ENCODE measurements at places on chromosomes 6 and 20.

DNA sequence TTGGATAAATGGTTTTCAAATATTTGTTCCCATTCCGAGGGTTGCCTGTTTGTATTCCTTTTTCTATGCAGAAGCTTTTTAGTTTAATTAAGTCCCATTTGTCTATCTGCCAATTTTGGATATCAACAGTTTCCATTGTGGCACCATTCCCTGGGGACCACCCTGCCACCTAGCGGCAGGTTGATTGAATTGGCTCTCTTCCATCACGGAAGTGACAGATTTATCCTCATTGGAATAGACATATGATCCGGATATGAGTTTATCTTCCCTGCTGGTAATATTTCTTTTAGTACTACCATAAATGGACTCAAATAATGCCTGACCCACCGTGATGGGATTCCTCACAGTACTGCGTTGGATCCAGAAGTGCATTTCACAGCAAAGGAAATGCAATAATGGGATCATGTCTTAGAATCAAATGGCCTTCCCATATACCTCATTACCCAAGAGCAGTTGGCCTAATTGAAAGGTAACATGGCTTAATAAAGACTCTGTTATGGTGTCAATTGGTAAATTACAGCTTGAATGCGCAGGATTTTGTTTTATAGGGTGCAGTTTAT is 327.0 kb downstream of the BMP2 start:
- DNase-seq: no peak

- no peak for DNase-seq
These were observed 167.4 kb upstream of the OLIG3 start for GRCh38 chr6:137661601-137662000.

DNA sequence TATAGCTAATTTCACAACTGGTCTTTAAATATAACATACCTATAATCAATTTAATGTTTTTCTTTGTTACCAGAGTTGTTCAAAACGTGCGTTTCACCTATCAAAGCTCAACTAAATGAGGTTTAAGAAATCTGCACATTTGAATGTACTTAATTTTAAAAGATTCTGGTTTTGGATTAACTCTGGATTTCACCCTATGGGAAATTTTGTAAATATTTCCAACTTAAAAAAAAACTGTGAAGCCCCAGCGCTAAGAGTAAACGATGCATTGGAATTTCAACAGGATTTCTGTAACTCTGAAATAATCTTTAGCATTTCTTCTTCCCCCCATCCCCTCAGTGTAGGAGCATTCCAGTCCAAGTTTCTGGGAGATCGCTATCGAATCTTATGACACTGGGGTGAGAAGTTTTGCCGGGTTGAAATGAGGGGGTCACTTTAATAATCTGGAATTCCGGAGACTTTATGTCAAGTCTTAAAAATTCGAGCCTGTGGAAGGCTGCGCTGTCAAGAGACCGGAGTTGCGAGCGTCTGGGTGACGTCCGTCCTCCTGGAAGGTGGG is 643 bp upstream of the MAP3K4 start:
- no peak for DNase-seq

GRCh38 chr6:111761783-111762312 is 111.4 kb downstream of the FYN start:
- peak; percentile 39 for DNase-seq

GRCh38 chr6:3208775-3209113 is 18.7 kb downstream of the TUBB2B start:
- DNase-seq: no peak

DNA sequence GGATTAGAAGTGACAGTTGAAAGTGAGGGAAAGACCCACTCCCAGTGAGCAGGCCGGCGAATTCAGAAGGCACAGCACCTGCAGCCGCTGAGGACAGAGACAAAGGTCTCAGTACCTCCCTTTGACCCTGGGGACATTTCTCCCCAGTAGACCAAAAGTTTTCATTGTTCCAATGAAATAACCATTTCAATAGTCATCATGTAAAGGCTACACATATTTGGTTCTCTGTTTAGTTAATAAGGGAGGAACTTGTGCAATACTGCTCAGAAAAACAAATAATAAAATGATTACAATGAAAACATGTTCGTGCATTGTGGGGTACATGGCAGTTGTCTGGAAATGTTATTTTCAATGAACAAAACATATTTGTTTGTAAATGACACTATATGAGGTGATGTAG is 52.5 kb downstream of the EDN1 start:
- no peak for DNase-seq

GRCh38 chr6:15365273-15365687 is 119.4 kb downstream of the JARID2 start:
- peak; percentile 32 for DNase-seq

GRCh38 chr20:41697861-41698559 is 79.8 kb upstream of the CHD6 start:
- DNase-seq: peak; percentile 43

DNA sequence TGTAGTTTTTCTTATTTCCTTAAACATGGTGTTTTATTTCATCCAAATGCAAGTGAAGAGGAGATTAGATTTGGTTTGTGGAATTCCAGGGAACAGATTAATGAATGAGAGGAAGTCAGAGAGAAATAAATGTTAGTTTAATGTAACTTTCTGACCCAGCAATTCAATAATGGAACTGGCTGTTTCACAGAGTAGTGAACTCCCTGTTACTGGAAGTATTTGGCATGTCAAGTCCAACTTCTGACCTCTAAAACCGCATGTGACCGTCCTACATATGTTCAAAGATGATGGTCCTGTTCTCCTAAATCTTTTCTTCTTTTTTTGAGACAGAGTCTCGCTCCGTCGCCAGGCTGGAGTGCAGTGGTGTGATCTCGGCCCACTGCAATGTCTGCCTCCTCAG is 18.7 kb downstream of the PROCR start:
- no peak for DNase-seq

- DNase-seq: no peak
These were observed 250.5 kb downstream of the UTRN start for GRCh38 chr6:144535630-144536029.

DNA sequence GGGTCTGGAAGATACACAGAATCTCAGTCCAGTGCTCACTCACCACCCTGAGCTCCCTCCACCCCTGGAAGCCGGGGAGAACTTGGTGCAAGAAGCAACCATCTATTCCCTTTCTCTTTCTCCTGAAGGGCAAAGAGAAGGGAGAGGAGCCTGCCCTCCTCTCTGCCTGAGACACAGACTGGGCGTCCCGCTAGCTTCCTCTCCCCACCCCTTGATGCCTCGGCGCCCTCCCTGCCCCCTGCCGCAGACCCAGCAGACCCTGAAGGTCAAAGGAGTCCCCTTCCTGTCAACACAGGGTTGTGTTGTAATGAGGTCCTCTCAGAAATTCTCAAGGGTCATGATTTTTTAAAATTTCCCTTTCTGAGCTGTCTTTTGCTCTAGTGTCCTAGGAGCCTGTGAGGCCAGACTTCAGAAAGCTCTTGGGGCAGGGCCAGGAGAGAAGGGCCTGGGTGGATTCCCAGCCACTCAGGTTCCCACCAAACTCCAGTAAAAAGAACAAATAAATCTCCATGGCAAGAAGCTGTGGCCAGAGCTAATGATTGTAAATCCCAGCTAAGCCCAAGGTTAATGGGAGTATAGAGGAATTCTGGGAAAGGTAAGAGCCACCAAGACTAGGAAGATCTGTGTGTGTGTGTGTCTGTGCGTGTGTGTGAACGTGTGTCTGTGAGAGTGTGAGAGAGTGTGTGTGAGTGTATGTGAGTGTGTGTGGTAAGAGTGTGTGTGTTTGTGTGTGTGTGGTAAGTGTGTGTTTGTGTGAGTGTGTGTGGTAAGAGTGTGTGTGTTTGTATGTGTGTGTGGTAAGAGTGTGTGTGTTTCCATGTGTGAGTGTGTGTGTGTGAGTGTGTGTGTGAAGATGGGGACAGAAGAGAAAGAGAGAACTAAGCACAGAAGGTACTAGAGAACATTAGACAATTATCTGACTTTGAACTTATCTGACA is 1.1 kb upstream of the JPH2 start:
- no peak for DNase-seq

DNA sequence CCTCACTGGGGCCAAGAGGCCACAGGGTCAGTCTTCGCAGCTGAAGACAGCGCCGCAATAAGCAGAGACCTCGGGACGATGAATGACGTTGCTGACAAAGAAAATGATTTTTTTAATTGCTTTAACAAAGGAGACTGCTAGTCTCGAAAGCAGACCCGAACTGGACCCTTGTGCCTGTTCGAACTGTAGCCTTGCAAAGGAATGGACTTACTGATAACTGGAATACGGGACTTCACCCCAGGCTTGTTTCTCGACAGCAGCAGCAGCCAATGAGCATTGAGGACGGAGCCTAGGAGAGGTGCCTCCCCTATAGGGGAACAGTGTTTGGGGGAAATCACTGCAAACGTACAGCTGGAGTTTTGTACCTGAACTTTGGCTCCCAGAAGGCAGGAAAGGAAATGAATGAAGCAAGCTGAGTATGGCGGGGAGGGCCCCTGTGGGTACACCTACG is 1.3 kb upstream of the TAF4 start:
- peak; percentile 63 for DNase-seq

DNA sequence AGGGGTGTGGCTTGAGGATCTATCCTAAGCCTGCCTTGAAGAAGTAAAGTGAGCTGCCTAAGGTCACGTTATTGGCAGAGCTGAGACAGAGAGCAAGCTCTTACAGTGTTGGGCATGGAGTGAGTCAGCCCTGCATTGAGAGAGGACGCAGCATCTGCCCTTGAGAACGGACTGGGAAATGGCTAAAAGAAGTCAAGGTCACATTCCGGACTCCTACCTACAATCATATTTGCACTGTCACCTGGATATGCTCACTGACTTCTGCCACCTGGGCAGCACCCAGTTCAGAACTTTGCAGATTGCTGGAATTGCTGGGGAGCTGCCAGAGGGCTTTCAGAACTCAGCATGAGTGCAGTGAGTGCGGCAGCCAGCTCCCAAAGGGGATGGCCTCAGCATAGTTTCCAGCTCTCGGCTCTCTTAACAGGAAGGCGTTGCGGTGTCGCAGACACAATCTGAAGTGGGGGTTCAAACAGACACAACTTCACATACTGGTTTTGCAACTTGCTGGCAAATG is 199.3 kb upstream of the SGK1 start:
- DNase-seq: no peak

GRCh38 chr20:52746190-52746589 is 226.0 kb upstream of the TSHZ2 start:
- DNase-seq: no peak

- DNase-seq: no peak
These were observed 45.4 kb downstream of the RARS2 start for GRCh38 chr6:87544474-87544735.

GRCh38 chr6:30155520-30156261 is 5.3 kb downstream of the TRIM10 start:
- no peak for DNase-seq

DNA sequence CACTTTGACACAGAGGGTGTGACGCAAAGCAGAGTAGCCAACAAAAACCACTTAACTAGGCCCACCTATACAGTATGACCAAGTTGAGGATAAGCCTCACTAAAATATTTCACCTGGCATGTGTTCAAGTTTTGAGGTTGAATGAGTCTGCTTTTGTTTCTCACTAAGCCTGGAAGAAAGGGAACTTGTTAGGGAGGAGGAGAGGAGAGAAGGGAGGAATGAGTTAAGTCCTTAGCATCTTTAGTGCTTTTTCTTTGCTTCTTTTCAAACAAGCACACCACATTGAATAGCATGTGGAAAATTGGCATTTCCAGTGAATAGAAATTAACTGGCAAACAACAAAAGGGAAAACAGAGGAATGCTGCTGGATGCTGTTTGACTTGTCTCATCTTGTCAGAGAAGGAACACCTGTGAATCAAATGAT is 461.9 kb downstream of the GJA1 start:
- no peak for DNase-seq

GRCh38 chr6:56005426-56005825 is 130.0 kb upstream of the BMP5 start:
- DNase-seq: no peak

DNA sequence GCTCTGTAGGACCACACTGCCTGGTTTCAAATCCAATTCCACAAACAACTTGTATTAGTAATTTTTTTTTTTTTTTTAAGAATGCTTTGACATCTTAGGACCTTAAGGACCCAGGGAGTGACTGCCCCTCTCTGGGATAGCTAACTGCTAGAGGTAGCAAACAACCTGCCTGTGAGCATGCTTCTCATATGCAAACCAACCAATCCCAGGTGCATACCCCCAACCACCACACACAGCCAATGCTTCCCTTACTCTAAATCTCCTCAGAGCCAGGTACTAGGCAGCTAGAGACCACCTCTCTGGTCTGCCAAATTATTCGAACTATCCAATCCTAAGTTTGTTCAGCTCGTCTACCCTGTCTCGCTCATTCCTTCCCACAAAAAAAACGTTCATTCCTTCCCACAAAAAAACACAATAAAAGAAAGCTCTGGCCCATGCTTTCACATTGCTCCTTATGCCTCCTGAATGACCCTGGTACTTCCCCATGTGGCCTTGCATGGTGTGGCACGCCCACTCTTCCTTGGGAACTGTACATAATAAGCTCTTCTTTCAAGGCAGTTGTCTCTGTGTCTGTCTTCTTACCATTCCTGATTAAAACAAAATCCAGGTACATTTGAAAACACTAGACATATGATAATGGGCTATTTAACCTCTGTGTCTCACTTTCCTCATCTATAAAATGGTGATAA is 6.4 kb downstream of the SERAC1 start:
- DNase-seq: no peak

GRCh38 chr6:35064290-35064689 is 76.8 kb downstream of the TCP11 start:
- DNase-seq: no peak

DNA sequence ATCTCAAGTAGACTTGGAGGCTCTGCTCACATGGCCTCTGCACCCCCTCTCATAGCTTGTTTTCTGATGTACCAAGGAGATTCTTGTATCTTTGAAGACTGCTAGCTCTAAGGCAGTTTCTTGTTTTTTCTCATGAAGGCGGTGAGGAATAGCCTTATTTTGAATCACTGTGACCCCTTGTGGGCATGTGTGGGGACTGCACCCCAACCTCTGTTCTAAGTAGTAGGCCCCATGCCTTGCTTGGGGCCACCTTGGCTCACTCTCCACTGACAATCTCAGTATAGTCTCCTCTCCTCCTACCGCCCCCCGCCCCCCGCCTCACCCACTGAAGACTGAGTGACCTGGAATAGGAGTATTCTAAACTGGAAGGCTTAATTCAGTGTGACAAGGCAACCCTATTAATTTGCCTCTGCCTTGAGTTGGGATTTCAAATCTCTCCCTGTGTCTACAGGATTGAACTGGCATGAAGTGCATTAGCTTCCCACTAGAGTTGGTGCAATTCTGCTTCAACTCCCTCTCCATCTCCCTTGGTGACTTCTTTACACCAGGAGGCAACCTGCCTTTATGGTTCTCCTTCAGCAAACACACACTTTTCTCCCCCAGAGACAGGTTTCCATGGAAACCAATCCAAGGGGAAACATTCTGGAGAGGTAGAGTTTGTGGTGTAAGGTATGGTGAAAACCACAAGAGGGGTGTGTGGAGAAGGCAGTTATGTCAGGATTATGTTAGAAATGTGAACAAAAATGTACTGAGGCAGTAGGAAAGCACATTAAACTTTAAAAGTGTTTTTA is 75.4 kb upstream of the ECI2 start:
- DNase-seq: peak; percentile 54
